Stimulated activated CD4-positive, alpha-beta T cell treated with anti-CD3 and anti-CD28 coated beads, Interleukin-1b, Interleukin-23, amount 100 ng/mL, for 24 hours (primary cell): ENCODE measurements at places on chromosomes 3 and 15.
A peak's percentile ranks its signal among the peaks of the same experiment; 100 is the strongest.

DNA sequence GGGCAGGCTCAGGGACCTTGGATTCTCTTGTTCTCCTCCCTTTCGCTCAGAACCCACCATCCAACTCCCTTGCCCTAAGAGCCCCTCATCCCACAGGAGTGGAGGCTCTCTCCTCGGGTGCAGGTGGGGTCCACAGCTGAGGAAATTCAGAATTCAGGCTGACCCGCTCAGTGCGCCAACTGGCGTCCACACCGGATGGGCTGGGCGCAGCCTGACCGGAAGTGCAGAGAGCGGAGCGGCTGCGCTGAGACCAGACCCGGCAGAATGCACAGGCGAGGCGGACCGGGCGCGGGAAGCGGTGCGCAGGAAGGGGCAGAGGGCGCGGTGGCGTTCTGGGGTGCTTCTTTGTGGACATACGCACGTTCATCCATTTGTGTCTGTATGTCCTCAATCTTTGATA is 210.4 kb upstream of the NDN start:
- DNase-seq, result no peak

DNA sequence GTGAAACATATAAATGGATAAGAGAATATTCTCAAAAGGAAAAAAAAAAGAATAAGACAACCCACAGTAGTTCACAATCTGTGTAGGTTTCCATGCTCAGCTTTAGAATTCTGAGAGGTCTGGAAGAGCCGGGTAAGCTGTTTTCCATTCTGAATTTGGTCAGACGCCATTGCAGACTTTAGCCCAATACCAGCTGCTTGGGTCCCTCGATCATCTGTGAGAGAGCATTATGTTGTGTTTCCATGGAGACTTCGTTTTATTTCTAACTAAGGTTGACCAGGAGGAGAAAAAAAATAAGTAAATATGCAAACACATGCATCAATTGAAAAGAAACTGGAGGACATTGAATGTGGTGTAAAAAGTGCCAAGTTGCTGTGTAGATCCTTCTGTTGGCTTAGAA is 25.5 kb downstream of the KCNAB1 start:
- no peak for DNase-seq

- DNase-seq, result no peak
Observed at GRCh38 chr3:172561897-172562640, 38.8 kb upstream of the TNFSF10 start.

GRCh38 chr3:194265505-194265892 is 85.6 kb downstream of the CPN2 start:
- DNase-seq, result no peak

- no peak for DNase-seq
Observed at GRCh38 chr3:136343873-136344555, 93.9 kb downstream of the PCCB start.

GRCh38 chr3:179079537-179079936 is 7.9 kb upstream of the ZMAT3 start:
- DNase-seq, result no peak

DNA sequence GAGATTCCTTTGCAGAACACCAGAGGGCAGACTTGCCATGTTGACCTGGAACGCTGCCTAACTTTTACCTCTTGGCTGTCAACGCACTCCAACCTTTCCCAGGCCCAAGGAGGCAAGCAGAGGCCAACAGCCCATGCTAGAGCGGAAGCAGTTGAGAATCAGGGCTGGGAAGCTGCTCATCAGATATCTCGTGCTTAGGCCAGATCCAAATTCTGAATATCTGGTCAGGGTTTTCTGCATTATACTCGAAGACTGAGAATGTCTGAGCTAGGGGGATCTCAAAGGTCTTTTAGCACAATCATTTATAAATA is 2.5 kb downstream of the XIRP1 start:
- DNase-seq, result peak; percentile 41

DNA sequence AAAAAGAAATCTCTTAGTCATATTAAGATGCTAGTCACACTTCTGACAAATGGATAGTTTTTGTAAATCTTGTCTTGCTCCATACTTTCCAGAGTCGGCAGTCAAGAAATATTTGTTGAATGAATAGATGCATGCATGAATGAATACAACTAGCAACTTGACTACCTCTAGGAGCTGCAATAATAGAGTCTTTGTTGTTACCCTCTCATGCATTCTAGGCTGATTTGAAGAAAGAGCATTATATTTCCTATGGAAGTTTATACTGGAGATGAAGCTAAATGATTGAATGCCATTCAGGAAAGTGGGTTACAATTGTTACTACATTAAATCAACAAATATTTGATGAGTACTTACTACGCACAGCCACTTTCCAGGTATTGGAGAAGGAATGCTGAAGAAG is 18.1 kb upstream of the TRAT1 start:
- no peak for DNase-seq

GRCh38 chr3:33001889-33002288 is 50.4 kb downstream of the CCR4 start:
- DNase-seq, result no peak

DNA sequence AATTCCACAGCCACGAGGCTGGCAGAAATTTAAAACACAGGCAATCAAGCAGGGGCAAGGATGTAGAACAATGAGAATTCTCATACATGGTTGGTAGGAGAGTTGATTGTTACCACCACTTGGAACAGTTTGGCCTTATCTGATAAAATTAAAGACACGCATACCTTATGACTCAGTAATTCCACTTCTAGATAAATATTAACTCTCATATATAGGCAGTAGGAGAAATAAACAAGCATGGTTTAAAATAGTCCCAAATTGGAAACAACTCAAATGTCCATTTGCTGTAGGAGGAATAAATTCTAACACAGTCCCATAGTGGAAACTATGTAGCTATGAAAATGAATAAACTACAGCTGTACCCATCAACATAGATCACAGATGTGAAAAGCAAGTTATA is 42.3 kb upstream of the USP3 start:
- DNase-seq, result no peak

GRCh38 chr3:186922790-186923189 is 7.5 kb upstream of the ST6GAL1 start:
- no peak for DNase-seq

- no peak for DNase-seq
Observed at GRCh38 chr3:129063841-129064482, 3.4 kb downstream of the GP9 start.

DNA sequence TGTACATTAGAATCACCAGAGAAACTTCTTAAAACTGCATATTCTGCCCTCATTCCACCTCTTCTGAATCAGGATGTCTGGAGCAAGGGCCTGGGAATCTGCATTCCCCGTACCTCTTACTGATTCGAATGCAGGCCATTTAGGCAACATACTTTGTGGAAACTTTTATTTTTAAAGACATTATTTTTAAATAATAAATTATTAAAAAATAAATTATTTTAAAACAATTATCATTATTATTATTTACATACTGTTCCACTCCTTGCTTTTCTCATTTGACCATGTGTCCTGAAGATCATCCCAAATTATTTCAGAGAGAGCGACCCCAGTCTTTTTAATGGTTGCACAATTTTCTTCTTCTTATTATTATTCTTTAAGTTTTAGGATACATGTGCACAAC is 336.6 kb upstream of the TBC1D5 start:
- no peak for DNase-seq

- no peak for DNase-seq
Observed at GRCh38 chr3:117748131-117748530, 1038.6 kb downstream of the TUSC7 start.

- no peak for DNase-seq
Observed at GRCh38 chr3:176941689-176942088, 255.6 kb downstream of the TBL1XR1 start.

GRCh38 chr3:71000483-71000882 is 583.0 kb downstream of the FOXP1 start:
- DNase-seq, result no peak

DNA sequence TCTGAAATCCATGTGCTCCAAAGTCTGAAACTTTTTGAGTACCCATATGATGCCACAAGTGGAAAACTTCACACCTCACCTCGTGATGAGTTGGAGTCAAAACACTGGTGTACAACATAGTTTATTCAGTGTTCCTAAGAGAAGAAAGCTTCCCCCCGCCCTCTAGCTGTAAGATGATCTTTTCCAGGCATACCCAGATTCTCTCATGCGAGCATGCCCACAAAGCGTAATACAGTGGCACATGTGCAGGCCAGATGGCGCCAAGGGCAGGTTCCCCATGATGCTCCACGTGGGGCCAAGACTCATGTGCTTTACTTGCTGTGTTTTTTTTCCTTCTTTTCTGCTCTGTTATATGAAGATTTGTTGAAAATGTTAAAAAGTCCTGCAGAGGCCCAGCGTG is 104.9 kb upstream of the LRRFIP2 start:
- DNase-seq, result no peak

- no peak for DNase-seq
Observed at GRCh38 chr15:77480859-77481633, 60.4 kb downstream of the HMG20A start.

DNA sequence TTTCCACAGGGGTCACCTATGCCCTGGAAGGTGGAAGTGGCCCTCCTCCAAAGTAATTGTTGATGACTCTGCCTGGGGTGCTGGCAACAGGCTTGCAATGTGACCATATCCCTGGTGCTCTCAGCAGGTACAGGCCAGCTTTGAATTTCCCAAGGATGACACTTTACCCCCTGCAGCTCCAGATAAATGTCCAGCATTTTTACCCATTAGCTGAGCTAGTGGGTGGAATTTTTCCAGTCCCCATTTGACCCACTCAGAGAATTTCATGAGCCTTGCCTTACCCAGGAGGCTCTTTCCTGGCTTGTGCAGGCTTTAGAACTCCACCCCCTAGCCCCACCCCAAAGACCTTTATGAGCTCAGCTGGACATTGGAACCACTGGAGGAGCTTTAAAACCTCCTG is 77.6 kb downstream of the ST8SIA2 start:
- DNase-seq, result no peak

DNA sequence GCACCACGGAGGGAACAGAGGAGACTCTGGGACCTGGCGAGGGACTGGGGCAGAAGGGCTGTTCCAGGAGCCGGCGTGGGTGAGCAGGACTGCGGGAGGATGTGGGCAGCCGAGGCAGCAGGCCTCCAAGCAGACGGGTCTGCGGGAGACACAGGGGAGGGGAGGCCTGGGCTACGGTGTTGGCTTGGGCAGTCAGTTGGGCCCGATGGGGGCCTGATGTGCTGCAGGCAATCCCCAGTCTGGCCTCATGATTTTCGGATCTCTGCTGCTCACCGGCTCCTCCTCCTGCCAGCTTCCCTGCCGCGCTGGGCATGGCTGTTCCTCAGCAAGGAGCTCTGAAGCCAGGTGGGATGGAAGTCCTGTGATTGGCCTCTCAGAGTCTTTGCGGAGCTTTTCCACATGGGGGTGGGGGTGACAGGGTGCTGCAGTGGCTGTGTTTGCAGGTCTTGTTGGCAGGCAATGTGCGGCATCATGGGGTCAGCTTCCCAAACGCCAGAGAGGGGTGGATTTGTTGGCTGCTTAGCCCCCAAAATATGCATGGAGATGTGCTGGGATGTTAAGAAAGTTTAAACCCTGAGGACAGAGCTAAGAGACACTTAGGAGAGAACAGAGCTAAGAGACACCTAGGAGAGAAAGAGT is 19.3 kb downstream of the MINAR1 start:
- DNase-seq, result no peak

- no peak for DNase-seq
Observed at GRCh38 chr3:124243177-124243859, 251.4 kb upstream of the ROPN1 start.

GRCh38 chr3:141808586-141808985 is 45.4 kb downstream of the GRK7 start:
- no peak for DNase-seq

DNA sequence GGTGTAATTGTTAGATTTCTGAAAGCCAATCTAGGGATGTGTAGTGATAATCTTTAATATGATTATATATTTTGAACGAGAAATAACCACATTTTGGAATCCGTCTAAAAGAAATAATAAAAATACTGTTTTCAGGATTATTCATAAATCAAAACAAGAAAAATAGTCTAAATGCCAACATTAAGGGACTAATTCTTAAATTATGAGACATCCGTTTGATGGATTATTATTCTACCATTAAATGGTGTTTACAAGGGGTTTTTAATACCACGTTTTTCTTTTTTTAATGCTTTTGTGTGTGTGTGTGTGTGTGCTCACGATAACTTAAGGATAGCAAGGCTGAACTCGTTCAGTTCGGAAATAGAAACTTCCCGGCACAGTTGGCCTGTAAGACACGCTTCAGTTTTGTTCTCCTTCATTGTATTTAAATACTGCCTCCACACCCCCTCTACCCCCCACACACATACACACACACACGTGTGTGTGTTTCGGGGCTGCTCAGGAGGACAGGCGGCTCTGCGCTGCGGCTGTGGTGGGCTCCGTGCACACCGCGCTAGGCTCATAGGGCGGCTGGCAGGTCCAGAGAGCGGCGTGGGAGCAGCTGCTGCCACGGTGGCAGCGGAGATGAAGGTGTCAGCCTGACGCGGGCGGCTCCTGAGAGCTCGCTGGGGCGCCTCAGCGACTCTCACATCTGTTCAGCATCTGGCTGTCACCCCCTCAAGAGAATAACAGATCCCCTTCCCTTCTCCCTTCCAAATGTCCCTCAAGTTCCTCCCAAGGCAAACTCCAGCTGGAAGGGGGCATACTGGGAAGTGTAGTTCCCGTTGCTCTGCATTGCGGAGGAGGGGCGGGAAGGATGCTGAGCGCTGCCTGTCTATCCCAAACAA is 23.0 kb upstream of the ANP32A start:
- no peak for DNase-seq

GRCh38 chr3:27960133-27960532 is 238.0 kb upstream of the EOMES start:
- no peak for DNase-seq

- DNase-seq, result no peak
Observed at GRCh38 chr15:78055919-78056713, 21.4 kb downstream of the TBC1D2B start.

- DNase-seq, result no peak
Observed at GRCh38 chr3:135528413-135529015, 437.0 kb upstream of the PPP2R3A start.

- DNase-seq, result no peak
Observed at GRCh38 chr3:85726241-85726640, 767.5 kb downstream of the CADM2 start.
